ENCODE measurements at places on chromosomes 2 and 18.

DNA sequence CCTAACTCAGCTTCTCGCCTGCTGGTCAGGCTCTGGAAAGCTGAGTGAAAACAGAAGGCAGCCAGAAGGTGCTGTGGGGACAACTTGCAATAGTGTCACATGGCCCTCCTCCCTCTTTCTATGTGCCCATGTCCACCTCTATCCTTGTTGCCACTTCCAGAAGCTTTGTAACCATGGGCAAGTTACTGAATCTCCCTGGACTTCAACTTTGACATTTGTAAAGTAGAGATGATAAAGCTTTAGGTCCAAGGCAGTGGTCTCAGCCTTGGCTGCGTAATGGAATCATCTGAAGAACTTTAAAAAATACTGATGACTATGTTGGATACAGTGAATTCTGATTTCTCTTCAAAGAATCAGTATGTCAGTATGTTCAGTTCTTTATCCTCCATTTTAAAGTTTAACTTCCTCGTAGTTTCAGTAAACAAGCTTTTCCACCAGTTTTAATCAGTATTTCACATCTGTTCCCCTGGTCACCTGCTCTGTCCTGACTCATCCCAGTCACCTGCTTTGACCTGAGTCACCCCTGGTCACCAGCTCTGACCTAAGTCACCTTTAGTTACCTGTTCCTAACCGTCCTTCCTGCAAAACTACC, 245.2 kb upstream of the STON1 start:
- DNase-seq, result no peak

DNA sequence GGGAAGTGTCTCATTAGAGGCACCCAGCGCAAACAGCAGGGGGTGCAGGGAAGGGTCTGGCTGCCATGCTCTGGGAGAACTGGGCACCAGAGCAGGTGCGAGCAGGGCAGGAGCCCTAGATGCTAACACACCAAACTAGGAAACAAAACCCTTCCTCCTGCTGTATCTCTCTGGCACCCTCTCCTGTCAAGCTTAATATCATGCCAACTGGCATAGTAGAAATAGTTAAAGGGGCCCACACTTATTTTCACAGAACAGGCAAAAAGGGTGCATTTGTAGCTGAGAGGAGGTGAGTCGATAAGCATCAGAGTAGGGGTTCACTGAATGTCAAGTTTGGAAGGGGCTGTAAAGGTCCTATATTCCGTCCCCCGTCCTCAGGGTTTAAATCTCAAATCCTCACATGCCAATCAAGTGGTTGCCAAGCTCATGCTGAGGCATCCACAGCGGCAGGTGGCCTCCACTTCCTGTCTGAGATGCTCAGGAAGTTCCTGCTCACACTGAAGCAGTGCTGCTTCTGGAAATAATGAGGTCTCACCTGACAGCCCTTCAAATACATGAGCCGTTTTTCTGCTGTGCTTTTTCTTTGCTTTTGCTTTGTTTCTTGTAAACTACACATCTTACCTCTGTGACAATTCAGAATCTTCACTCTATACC, 14.9 kb upstream of the ACKR3 start:
- no peak for DNase-seq

GRCh38 chr2:100293341-100294161, 28.8 kb downstream of the LONRF2 start:
- no peak for DNase-seq

- no peak for DNase-seq
Measured at GRCh38 chr2:109537565-109538222, 76.1 kb downstream of the SEPTIN10 start.

DNA sequence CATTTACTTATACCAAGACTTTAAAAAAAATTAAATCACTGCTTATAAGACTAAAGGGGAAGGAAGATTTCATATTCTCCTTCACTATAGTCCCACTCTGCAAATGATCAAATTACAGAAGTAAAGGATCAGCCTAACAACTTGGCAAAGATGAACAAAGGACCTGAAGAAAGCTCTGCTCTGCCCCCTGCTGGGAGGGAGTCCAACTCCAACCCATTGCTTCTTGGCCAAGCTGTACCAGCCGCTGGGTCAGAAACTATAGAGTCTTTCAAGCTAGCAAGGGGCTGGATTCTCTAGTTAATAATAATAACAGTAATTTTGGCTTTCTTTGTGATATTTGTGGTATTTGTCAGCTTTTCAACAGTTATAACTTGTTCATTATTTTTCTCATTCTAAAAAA, 927.0 kb upstream of the CRIM1 start:
- no peak for DNase-seq

GRCh38 chr2:20674974-20675679, 8.2 kb downstream of the GDF7 start:
- no peak for DNase-seq

DNA sequence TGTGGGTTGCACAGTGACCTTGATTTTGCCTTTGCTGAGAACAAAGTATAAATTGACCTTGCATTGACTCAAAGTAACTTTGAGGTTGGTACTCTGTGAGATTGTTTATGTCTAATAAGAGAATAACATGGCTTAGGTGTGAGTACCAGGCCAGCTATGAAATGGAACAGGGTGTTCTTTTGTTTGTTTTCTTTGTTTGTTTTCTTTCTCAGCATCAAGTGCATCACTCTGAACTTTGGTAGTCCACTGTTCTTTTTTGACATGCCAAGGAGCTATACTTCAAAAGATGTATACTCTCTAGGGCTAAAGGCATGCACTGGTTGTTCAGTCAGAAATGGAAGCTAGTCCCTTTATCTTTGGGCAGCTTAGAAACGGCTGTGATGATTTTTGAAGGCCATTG, 5.1 kb downstream of the ABCB11 start:
- DNase-seq, result no peak

- no peak for DNase-seq
Measured at GRCh38 chr2:210593166-210593565, 36.8 kb downstream of the CPS1 start.

GRCh38 chr2:39735648-39736047, 43.4 kb downstream of the THUMPD2 start:
- no peak for DNase-seq

DNA sequence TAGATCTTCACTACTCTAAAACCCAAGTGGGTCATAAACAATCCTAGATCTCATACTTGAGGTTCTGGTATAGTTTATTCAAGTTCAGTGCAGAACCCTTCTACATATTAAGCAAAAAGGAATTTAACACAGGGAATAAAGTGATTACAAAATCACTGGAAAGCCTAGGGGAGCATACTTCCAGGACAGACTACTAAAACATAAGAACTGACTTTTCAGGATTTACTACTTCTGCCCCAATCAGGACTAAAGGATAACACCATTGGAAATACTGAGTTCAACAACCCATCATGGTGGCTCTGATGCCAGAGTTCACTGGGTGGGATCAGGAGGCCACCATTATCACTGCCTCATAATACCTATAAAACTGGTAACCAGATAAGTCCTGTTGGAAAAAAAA, 123.6 kb downstream of the DNAH7 start:
- no peak for DNase-seq

- no peak for DNase-seq
Measured at GRCh38 chr2:180474716-180475115, 467.6 kb upstream of the CWC22 start.

- no peak for DNase-seq
Measured at GRCh38 chr2:60605866-60606265, 52.4 kb upstream of the BCL11A start.

DNA sequence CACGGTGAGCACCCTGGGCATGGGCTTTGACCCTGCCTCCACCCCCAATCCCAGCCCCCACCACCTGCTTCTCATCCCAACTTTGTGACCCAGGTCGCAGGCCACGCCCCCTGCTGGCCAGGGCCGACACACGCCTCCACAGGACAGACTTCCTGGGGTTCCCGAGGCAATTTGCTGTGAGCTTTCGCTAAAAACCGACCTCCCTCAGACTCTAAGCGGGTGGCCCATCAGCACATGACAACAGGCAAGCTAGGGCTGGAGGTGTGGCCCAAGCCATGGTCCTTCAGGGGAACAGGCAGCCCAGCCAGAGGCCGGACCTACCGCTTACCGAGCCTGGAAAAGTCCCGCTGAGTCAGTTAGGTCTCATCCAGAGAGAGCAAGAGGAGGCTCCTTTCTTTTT, 31.9 kb downstream of the C1QL2 start:
- no peak for DNase-seq

- DNase-seq, result peak; percentile 59
Measured at GRCh38 chr2:80454628-80455027, 150.1 kb upstream of the LRRTM1 start.

GRCh38 chr2:168573128-168573903, 117.2 kb downstream of the CERS6 start:
- no peak for DNase-seq

- no peak for DNase-seq
Measured at GRCh38 chr2:198917926-198918720, 539.6 kb downstream of the SATB2 start.

GRCh38 chr2:225693259-225693658, 293.7 kb downstream of the NYAP2 start:
- no peak for DNase-seq

- no peak for DNase-seq
Measured at GRCh38 chr18:75654386-75654785, 226.9 kb upstream of the SMIM21 start.

DNA sequence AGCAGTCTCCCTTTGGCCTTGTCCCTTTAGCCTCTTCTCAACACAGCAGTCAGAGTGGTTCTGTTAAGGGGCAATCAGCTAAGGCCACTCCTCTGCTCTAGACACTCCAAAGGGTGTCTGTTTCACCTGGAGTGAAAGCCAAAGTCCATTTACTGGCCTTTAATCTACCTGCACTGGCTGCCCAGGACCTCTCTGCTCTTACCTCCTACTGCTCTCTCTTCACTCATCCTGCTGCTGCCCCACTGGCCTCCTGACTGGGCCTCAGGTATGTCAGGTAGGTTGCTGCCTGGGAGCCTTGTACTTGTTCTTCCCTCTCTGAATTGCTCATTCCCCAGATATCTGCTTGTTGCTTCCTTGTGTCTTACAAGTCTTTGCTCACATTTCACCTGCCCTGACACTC, 68.2 kb downstream of the PIKFYVE start:
- no peak for DNase-seq

GRCh38 chr2:222290736-222291484, 7.9 kb downstream of the PAX3 start:
- no peak for DNase-seq

DNA sequence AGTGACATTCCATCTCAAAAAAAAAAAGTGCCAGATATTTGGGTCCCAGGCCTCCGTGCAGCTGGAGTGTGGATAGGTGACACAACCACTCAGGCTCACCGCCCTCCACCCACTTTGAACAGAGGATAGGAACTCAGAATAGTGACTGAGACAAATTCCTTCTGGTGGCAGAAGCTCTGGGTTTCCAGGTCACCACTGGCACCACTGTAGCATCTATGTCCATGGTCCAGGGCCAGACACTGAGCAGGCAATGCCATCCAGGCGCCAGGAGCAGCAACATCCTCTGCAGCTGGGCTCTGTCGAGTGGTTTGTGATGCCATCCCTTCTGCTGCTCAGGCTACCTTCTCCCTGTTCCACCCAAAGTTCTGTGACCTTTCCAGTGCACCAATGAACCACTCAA, 81.5 kb upstream of the PTPRM start:
- no peak for DNase-seq

GRCh38 chr2:170321526-170321925, 143.6 kb downstream of the MYO3B start:
- DNase-seq, result no peak

GRCh38 chr2:177543007-177543760, 150.6 kb downstream of the AGPS start:
- no peak for DNase-seq

DNA sequence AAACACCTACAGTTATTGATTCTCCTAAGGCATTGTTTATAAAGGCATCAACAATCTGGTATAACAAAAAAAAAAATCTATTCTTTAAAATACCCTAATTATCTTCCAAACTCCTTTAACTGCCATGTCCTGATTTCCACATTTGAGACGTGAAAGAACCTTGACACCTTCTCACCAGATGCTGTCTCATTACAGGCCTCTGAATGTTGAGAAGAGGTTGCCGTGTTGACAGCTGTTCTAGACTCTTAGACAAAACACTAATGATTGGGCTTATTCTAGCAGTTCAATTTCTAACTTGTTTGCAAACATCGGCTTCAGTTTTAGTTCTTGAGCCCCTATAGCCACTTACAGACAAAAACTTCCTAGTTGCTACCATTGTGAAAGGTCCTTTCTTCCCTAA, 988.8 kb downstream of the LRP1B start:
- DNase-seq, result no peak

- DNase-seq, result no peak
Measured at GRCh38 chr18:37641573-37641972, 76.0 kb upstream of the CELF4 start.

- DNase-seq, result no peak
Measured at GRCh38 chr18:60754413-60755009, 381.9 kb upstream of the MC4R start.

- no peak for DNase-seq
Measured at GRCh38 chr18:24923138-24923537, 428.8 kb downstream of the ZNF521 start.

DNA sequence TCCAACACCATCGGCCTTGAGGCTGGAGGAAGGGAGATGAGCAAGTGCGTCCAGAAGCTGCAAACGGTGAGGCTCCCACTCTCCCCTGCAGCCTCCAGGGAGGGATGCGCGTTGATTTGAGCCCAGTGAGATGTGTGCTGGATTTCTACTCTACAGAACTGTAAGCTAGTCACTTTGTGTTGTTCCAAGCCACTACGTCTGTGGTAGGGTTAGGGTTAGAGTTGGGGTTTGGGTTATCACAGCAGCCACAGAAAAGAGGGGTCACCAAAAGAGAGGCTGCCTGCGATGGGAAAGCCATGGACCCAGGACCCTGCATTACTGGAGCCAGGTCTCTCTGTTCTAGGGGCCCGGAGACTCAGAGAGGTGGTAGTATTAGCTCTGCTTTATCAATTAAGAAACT, 94.5 kb downstream of the KCNF1 start:
- DNase-seq, result no peak

DNA sequence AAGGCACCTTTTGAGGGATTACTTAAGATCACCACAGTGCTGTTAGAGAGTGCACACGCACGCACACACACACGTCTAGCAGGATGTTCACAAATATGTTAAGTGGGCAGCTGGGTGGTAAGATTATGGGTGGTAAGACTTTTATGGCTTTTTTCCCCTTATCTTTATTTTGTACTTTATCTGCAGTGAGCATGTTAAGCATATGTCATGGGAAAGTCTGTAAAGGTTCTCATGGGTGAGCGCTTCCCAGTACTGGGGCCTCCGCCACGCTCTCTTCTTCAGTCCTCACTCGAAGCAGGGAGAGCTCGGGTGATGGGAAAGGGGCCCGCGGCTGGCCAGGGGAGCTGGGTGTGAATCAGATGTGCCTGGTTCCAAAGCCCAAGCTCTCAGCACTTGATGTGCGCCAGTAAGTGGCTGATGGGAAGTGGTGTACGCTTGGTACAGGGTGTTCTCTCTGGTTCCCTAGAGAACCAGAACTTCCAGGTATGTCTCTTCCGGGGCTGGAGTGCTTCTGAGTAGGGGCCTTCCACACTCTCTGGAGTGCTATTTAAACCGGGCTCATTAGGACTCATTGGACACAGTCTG, 83.9 kb upstream of the YWHAQ start:
- DNase-seq, result no peak
